ENCODE measurements at places on chromosomes 13 and 19.

DNA sequence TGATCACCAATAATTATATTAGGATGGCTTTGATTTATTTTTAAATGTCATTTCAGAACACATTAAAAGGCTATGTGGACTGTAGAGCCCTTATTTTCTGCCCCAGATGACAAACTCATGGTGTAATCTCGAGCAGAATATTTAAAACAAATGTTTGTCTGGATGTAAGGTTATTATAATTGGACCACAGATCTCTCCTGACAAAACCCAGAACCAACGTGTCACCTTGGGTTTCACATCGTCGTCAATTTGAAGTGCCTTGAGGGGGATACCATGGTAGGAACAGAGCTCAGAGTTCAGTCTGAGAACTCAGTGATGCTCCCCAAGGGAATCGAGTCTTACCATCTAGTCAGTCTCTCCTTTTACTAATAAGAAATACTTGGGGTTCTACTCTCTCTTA lies 2.8 kb downstream of the SACS start:
- no peak for DNase-seq

DNA sequence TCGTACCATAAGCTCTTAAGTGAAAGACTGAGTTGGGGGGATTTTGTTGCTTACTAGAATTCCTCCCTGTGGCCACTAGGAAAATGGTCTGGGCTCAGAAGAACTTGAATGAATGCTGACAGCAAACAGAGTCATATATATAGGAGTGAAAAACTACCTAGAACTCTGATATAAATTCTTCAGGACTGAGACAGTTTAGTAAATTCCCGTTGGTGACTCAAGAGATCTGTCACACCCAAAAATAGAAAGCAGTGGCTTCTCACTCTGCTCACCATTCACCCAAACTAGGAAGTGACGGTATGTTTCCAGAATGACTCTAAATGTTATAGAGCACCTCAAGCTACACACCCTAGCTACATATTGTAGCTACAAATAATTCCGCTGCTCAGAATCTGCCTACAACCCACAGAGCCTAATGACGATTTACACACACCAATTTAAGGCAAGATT lies 116.2 kb downstream of the TBC1D4 start:
- DNase-seq, result no peak

- DNase-seq, result no peak
Observed at GRCh38 chr19:19169236-19170052, 619 bp downstream of the MEF2B start.

DNA sequence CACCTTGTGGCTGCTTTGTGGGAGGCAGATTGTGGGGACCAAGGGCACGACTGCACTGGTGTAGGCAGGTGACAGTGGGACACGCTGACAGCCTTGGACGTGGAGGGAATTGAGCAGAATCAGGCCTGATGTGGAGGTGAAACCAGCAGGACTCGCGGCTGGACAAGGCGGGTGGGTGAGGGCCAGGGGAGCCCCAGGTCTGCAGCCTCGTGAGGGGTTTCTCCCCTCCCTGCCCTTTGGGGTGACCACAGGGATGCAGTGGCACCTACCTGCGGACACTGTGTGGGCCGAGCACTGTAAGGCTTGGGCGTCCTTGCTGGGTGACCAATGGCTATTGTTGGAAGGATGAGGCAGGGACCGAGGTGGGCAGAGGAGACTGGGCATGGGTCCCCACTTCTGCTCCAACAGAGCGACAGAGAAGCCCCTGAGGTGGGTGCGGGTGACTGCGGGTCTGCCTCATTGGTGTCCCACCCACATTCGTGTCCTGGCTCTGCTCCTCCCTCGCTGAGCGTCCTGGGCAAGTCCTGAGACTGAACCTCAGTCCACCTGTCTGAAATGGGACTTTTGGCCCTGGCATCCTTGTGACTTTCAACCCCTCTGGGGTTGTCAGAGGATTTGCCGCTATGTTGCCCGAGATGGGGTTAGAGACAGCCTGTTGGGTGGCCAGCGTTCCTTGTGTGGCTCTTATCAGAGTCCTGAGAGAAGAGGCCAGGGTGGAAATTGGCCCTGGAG lies 30.5 kb downstream of the DNM2 start:
- DNase-seq, result no peak

GRCh38 chr19:50759886-50760285 lies 10.4 kb upstream of the GPR32 start:
- DNase-seq, result no peak

DNA sequence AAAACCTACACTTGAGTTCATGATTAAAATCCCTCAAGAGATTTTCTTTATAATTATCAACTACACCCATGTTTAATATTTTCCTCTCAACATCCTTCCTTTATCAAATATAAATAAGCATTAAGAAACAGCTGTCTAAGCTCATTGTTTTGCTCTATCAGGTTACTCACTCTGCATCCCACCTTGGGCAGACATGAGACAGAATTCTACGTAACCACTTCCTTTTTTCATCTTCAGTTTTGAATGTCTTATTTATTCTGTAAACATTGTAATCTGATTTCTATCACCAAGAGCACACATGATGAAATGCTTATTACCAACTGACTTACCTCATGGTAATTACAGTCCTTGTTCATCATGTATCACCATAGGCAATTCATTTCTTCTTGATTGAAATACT lies 1256.6 kb upstream of the ATXN8OS start:
- DNase-seq, result no peak

GRCh38 chr13:77416666-77417212 lies 89.8 kb upstream of the MYCBP2 start:
- DNase-seq, result no peak

DNA sequence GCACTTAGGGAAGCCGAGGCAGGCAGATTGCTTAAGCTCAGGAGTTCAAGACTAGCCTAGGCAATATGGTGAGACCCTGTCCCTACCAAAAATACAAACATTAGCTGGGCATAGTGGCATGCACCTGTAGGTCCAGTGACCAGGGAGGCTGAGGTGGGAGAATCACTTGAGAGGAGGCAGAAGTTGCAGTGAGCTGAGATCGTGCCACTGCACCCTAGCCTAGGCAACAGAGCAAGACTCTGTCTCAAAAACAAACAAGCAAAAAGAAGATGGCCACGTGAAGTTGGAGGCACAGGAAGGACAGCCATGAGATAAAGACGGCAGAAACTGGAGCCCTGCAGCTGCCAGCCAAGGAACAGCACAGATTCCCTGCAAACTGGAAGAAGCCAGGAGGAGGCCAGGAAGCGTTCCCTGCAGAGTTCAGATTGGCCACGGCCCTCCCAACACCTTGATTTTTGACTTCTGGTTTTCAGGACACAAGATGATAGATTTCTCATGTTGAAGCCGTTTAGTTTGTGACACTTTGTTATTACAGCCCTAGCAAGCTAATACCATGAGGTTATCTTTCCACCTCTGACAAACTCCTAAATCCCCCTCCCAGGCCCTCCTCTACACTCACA lies 786.7 kb downstream of the UQCRFS1 start:
- DNase-seq, result no peak

GRCh38 chr13:21079221-21079620 lies 17.8 kb upstream of the LATS2 start:
- DNase-seq, result no peak

GRCh38 chr19:18208098-18208951 lies 4.5 kb upstream of the RAB3A start:
- DNase-seq, result no peak

- DNase-seq, result no peak
Observed at GRCh38 chr13:94030415-94031119, 448.9 kb downstream of the DCT start.

- DNase-seq, result no peak
Observed at GRCh38 chr19:4700693-4700970, 23.0 kb downstream of the DPP9 start.

GRCh38 chr13:46142776-46143175 lies 37.9 kb upstream of the CPB2 start:
- DNase-seq, result no peak

- no peak for DNase-seq
Observed at GRCh38 chr19:51131780-51132680, 7.3 kb downstream of the SIGLEC9 start.

DNA sequence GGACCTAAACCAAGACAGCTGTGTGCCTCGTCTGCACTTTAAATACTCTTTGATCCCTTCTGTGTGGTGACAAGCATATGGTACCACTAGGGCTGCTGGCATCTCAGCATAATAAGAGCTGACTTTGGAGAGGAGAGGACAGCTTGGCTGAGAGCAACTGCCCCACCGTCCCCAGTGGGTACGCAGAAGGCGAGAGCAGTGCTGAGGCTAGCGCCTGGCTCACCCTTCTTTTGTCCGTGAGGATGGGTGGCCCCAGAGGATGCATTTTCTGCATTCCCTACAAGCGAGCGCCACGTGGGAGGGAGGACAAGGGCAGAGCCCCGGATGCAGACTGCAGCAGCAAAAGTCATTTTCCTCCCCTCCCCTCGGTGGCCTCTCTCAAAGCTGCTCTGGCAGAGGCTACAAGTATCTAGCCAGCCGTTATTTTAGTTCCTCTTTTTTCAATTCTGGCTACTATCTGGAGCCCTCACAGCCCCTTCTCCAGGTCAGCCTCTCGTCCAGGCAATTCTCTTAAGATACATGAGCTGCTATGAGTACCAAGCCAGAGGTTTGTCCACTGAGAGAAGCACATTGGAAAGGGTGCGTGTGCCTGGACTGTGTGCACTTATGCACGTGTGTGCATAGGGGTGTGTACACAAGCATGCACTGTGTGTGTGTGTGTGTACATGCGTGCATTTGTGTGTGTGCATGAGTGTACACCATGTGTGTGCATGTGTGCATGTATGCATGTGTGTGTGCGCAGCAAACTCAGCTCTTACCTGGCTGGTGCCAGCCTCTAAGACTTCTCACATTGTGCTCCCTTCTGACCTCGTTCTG lies 51.3 kb downstream of the RAB20 start:
- peak; percentile 56 for DNase-seq

- peak; percentile 45 for DNase-seq
Observed at GRCh38 chr13:46389457-46390451, 2.7 kb upstream of the RUBCNL start.

DNA sequence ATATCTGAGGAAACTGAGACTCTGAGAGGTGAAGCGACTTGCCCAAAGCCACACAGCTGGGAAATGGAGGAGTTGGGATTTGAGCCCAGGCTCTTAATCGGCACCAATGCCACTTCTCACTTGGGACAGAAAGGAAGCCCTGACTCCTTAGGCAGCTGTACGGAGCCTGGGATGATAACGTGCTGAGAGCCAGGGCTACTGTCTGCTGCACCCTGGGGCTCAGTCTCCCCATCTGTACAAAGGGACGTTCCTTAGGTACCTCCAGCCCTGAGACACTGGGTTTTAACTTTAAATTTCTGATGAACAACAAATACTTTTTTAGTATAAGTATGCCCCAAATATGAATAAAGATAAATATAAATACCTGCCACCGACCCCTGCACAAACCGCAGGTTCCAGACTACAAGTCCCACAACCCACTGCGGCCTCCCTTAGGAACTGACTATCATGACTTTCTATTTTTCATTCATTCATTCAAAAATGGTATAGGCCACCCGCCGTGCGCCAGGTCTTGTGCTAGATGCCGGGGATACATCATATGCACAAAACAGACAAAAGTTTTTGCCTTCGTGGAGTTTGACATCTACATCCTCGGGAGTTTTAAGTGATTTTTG lies 776 bp upstream of the NCLN start:
- no peak for DNase-seq

DNA sequence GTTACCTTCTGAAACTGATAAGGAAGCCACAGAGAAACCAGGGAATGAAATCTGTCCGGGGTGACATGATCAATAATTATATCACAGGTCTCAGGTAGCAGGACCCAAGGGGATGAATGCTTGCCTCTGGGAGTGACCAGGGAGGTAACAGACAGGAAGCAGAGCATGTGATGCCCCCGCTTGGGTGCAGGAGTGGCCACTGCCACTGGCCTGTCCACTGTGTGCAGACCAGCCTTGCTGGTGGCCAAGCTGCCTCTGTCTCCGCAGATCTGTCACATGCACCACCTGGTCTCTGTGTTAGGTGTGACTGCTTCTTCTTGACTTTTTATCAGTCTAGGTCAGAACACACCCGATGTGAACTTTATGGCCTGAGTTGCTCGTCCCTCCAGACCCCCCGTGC lies 71.8 kb downstream of the PEPD start:
- DNase-seq, result no peak

DNA sequence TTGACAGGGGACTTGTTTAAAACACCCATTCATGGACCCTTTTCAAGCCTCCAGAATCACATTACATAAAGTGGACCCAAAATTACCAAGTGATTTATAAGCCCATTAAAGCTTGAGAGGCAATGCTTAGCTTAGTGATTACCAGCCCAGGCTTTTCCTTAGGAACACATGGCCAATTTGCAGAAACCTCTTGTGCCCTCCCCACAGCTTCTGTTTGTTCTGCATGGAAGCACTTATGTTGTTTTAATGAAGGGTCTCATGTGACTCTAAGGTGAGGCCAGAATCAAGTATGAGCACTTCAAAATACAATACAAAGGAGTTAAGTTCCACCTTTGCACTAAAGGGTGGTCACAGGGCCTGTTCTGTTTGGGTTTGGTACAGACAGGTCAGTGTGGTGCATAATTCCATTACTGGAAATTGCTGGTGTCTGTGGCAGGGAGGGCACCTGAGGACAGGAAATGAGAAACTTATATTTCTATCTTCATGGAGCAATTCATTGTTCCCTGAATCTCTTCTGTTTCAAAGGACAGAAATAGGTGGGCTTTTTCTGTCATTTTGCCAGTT lies 15.3 kb downstream of the ZNF486 start:
- DNase-seq, result no peak

GRCh38 chr13:44420376-44421220 lies 47.0 kb downstream of the SERP2 start:
- no peak for DNase-seq
